Stimulated activated CD8-positive, alpha-beta memory T cell treated with anti-CD3 and anti-CD28 coated beads, Interleukin-15, amount 100 ng/mL, for 24 hours (primary cell): ENCODE measurements at places on chromosomes 5 and 9.

DNA sequence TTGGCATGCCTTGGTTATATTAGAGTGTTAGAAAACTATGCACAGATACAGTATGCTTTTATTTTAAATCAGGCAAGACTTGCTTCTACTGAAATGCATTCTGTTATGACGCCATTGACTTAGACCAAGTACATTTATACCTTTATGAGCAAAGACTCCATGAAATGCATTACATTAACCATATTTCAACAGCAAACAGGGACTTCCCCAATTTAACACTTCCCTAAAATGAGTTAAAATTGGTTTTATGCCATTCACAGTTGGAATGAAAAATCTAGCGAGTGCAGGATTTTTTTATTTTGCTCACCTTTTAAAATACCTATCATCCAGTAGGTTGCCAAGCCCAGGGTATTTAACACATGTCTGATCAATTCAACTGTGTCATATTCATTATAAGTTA, 272.1 kb upstream of the IZUMO3 start:
- no peak for DNase-seq

GRCh38 chr5:39256477-39257235, 37.3 kb upstream of the FYB1 start:
- DNase-seq: no peak

GRCh38 chr9:7509576-7510145, 289.9 kb downstream of the DMAC1 start:
- DNase-seq: no peak

- no peak for DNase-seq
These were observed 21.4 kb upstream of the ANXA2R start for GRCh38 chr5:43061352-43062075.

- DNase-seq: no peak
These were observed 113.0 kb downstream of the FRMD3 start for GRCh38 chr9:83425240-83425639.

DNA sequence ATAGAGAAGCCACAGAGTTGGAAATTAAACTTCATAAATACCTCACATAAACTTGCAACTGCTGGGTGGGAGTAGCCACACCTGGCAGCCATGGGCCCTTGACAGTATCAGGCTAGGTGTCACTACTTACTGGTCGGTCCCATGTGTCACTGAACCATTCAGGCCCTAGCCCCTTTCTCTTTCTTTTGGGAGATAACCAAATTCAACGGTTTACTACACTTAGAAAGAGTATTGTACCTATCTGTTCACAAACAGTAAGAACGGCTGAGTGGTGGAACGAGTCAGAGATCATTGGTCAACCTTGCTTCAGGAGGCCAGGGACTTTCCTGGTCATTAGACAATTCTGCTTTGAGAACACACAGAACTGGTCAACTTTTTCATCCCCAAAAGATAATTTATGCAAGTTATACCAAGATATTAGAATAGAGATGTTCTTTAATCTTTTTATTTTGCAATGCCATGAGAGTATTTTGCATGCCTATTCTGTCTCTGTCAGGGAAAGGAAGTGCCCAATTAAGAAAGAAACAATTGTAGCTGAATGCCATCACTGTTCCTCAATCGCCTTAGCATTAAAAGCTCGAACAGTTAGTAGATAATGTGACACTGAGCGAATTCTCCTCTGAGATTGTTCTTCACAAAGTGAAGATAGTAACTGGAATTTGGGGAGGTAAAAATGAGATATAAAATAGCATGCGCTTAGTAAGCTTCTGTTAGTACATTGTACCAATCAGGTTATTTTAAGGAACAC, 50.9 kb downstream of the GOLPH3 start:
- DNase-seq: no peak

- DNase-seq: no peak
These were observed 2.9 kb downstream of the DPH7 start for GRCh38 chr9:137575716-137576411.

DNA sequence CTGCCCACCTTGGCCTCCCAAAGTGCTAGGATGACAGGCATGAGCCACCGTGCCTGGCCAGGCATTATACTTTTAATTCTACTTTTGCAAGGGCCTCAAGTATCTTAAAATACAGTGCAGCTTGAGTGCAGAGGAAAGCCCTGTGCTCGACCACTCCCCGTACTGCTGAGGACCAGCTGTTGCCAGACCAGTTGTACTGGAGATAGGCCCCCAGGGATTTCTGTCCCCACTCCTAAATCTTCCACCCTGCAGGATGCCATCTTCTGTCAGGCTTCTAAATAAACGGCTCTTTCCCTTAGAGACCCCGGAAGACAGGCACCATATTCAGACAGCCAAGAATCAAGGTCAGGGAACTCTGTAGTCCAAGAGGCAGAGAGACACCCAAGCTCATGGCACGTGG, 16.6 kb upstream of the PSMD5 start:
- DNase-seq: no peak

DNA sequence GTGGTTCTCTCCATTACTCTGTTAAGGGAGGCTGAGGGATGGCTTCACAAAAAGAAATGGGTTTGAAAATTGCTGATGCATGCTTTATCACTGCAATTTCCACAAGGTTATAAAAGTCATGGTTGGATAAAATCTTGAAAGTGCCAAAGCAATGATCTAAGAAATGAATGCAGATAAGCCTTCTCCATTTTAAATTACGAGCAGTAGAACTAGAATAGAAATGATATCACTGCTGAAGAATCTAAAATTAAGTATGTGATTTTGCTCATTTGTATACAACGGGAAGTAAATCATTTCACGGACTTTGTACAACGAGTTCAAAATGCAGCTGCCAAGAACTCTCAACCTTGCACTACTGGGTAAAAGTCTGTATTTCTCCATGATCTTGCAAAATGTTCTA, 299.0 kb downstream of the PRELID2 start:
- no peak for DNase-seq
